PC-9 (cell line): ENCODE measurements at places on chromosomes 1 and 21. TPM values are rescaled to one million over a fixed set of nuclear protein-coding genes. Genes with fewer than 3 reads are reported as not detected.

Gene PCP4L1
- total RNA-seq: not detected in 2 replicates

Gene SCCPDH
- 17.2 and 24.5 TPM in 2 replicates for total RNA-seq

DNA sequence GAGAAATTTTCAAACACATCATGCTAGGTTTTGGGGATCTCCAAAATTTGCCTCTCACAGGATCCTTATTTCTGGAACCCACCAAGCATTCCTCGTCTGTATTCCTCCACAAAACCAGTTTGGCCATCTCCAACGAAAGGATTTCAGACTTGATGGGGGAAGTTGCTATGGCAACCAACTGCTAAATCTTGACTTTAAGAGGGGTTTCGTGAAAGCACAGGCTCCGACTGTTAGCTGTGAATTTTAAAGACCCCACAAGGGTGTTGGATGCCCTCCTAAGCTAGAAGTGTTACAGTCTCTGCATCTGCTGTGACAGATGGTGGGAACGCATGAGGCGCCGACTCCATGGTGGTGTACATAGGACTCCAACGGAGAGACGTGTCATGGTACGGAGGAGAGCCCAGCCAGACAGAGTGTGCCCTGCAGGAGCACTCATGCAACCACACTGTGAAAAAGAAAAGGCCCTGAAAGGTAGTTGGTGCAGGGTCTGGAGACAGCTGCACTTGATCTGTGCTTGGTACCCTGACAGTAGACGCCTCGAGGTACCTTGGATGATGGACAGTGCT is 147.1 kb downstream of the ASTN1 start:
- H3K36me3 ChIP-seq: no peaks in the 10 kb centered on the region
- no peak overlapping the region for H3K4me3 ChIP-seq
- DNase-seq: no peak
- no peaks in the 10 kb centered on the region for H3K4me1 ChIP-seq

Gene ESPN
- total RNA-seq: 18.6 and 32.3 TPM in 2 replicates

Gene CATSPER4
- 0.24 TPM in 1 of 2 replicates, not detected in the other for total RNA-seq

DNA sequence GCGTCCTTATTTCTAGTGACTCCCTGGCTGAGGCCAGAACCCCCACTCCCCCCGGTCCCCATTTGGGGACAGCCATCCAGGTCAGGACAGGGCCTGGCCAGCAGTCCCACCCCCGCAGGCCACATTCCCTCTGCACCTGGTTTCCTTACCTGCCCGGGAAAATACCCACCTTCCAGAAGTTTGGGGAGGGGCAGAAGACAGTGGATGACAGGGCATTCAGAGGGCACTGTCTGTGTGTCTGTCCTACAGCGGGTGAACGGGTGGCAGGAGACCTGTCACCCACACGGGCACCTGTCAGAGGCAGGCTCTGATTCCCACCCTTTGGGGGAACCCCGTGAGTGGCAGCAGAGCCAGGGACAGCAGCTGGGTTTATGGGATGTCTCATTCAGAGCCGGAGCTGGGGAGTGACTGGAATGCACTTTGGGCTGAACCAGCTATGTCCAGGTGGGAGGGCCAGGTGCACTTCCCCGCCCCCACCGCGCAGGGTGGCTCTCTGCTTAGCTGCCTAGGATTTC is 2.0 kb downstream of the ARHGEF16 start:
- no peak overlapping the region for H3K4me3 ChIP-seq
- H3K36me3 ChIP-seq: no peaks in the 10 kb centered on the region
- no peak for DNase-seq
- no peaks in the 10 kb centered on the region for H3K27me3 ChIP-seq
- H3K4me1 ChIP-seq: peaks cover 24% of the 10 kb centered on the region
- H3K27ac ChIP-seq: no peak overlapping the region

DNA sequence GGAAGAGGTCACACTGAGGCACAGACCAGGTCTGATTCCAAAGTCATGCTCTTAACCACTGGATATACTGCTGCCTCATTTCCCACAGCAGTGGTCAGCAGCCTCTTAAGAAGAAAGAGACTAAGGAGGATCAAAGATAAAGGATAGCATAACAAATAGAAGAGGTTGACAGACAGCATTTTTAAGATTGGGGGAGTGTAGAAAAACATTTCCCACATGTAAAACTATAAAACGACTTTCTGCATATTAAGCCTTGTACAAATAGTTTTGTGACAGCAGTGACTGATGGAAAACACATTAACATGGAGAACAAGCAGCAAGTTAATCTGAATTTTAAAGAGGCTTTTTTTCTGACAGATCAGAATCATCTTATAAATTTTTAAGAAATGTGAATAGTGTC is 92.0 kb downstream of the SELENOF start:
- H3K4me1 ChIP-seq: peaks cover 13% of the 10 kb centered on the region
- H3K27me3 ChIP-seq: peaks cover 8% of the 10 kb centered on the region; the same call in 1 of the 2 replicates
- no peaks in the 10 kb centered on the region for H3K36me3 ChIP-seq
- H3K27ac ChIP-seq: no peak overlapping the region

DNA sequence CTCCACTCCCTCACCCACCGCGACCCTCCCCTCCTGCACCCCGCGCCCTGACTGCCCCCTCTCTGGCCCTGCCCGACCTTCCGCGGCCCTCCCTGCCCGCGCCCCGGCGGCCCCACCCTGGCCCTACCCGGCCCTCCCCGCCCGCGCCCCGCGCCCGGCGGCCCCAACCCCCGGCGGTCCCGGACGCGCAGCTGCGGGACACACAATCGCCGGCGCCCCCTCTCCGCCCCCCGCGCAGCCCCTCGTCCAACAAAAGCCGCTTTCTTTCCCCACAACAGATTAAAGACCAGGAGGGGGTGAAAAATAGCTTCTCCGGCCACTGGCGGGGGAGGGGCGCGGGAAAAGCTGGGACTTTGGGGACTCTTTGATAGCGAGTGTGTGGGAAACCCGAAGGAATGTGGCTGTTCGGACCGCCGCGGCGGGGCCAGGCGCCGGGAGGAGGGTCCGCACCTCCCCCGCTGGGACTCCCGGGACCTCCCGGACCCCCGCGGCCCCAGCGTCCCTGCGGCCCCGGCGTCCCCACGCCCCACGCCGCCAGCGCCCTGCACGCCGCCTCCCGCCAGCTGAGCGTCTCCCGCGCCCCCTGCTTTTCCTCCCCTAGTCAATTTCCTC is 8.8 kb upstream of the ID3 start:
- no peak overlapping the region for H3K4me3 ChIP-seq
- DNase-seq: no peak
- H3K27ac ChIP-seq: no peak overlapping the region

Gene ACKR1
- not detected in 2 replicates for total RNA-seq

- H3K4me1 ChIP-seq: no peaks in the 10 kb centered on the region
- H3K4me3 ChIP-seq: no peak overlapping the region
- no peaks in the 10 kb centered on the region for H3K27me3 ChIP-seq
- no peak overlapping the region for H3K27ac ChIP-seq
These were observed 8.0 kb downstream of the RNPEP start for GRCh38 chr1:201990427-201990826.

- no peak overlapping the region for H3K27ac ChIP-seq
- H3K4me1 ChIP-seq: peaks cover 14% of the 10 kb centered on the region
- H3K36me3 ChIP-seq: no peaks in the 10 kb centered on the region
- H3K4me3 ChIP-seq: no peak overlapping the region
These were observed 22.7 kb downstream of the RIT1 start for GRCh38 chr1:155888481-155888880.

Gene OPTC
- total RNA-seq: not detected in 2 replicates

GRCh38 chr1:211640301-211640630 is 35.2 kb downstream of the NEK2 start:
- peaks cover 95% of the 10 kb centered on the region for H3K4me1 ChIP-seq
- peak overlapping the region; percentile 95 for H3K27ac ChIP-seq
- no peak for DNase-seq
- H3K4me3 ChIP-seq: peak overlapping the region; percentile 42; the same call in 1 of the 2 replicates

Gene NCSTN
- total RNA-seq: 54.7 and 55.8 TPM in 2 replicates

DNA sequence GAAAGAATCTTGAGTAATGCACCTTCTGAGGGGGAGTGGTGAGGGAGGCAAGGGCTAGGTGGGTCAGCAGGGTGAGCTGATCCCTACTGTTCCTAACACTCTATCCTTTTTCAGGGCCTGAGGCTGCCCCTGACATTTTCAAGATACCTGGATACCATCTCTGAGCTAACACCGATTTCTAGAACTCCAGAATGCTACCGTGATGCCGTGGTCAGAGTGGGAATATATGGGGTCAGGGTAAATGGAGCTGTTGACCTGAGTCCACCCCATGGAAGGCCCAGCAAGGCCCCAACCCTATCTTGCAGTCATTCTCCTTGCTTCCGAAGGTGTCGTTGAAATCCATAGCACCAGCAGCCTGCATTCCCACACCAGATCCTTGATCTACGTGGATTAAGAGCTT is 18.0 kb upstream of the PTPRF start:
- H3K27me3 ChIP-seq: no peaks in the 10 kb centered on the region
- peaks cover 32% of the 10 kb centered on the region for H3K4me1 ChIP-seq
- H3K36me3 ChIP-seq: no peaks in the 10 kb centered on the region
- DNase-seq: no peak

Gene TMIGD3
- not detected in 2 replicates for total RNA-seq
